Activated naive CD8-positive, alpha-beta T cell treated with anti-CD3 and anti-CD28 coated beads, Interleukin-2, amount 50 U/mL, for 16 hours (primary cell): ENCODE measurements at places on chromosomes 2 and 18.

DNA sequence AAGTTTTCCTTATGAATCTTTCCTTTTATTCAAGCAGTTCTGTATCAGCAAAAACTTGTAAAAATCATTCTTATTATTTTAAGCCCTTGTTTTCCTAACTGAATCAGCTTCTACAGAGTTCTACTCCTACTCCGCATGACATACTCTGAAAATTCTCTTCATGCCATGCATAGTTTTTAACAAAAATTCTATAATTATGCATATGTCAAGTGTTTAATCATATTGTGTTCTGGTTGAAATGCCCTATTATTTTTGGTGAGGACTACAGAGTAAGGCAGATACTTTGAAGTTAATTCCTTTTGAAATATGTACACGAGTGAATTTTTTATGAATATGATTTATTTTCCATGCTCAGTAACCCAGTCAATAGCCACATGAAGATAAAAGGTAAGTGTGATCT is 28.8 kb downstream of the ANKRD30B start:
- no peak for DNase-seq

- DNase-seq, result no peak
Measured at GRCh38 chr2:39545957-39546356, 108.9 kb upstream of the MAP4K3 start.

DNA sequence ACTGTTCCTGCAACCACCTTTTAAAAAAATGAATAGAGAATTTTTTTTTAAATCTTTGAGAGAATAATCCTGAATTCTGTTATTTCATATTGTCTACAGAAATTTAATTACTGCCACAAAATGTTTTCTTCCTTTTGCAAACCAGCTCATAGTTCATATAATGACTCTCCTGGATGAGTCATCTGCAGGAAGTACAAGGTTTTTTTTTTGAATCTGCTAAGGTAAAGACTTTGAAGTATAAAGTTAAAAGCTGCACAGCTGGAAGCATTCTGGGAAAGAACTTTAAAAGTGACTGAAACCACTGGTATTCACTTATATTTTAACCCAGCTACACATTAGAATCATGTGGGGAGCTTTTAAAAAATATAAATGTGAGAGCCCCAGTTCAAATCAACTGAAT is 25.4 kb downstream of the SESTD1 start:
- no peak for DNase-seq

- DNase-seq, result no peak
Measured at GRCh38 chr2:241215421-241215820, 26.9 kb downstream of the ANO7 start.
